ENCODE measurements at places on chromosomes 3 and 15.

DNA sequence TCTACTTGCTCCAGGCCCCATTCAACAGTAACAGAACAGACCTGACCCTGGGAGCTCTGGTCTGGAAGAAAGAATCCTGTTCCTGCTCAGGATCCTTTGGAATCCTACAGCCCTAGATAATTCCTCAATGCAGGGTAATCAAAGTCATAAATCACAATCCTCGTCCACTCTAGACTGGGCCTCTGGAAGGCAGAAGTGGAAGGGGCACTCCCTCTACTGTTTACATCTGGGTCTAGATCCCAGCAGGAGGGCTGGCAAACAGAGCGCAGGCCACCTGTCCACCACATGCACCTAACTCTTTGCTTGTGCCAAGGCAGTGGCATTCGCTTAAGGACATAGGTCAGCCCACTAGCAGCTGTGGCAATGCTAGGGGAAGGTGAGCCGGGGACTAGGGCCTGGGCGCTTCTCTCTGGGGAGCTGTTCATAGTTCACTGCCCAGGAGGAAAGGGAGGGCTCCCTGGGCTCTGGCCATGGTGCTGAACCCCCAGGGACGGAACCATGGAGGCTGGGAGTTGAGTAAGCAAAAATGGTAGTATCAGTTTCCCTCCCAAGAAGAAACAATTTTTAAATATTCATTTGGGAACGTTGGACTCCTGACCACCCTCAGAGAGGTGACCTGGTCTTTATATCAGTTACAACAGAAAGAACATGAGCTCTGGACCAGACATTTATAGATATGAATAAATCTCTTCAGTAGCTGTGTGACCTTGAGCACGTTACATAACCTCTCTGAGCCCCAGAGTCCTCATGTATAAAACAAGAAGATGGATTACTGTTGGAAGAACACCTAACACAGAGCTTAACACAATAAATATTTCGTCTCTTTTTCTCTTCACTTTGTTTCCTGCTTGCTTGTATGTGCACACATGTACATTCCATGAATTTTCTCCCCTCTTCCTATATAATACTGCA, 90.2 kb downstream of the NTRK3 start:
- H3K36me3 ChIP-seq, result no peaks in the 10 kb centered on the region
- DNase-seq, result no peak
- H3K27me3 ChIP-seq, result no peaks in the 10 kb centered on the region

DNA sequence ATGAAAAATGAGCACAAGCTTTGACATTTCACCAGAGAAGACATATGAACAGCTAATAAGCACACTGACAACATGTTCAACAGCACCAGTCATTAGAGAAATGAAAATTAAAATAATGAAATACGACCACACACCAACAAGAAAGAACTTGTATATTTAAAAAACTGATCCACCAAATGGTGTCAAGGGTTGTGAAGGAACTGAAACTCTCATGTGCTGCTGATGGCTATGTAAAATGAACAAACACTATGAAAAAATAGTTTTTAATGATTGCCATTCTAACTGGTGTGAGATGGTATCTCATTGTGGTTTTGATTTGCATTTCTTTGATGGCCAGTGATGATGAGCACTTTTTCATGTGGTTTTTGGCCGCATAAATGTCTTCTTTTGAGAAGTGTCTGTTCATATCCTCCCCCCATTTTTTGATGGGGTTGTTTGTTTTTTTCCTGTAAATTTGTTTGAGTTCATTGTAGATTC, 193.8 kb downstream of the SCAPER start:
- no peaks in the 10 kb centered on the region for H3K36me3 ChIP-seq
- H3K4me3 ChIP-seq, result no peak overlapping the region
- no peak overlapping the region for H3K27ac ChIP-seq
- no peaks in the 10 kb centered on the region for H3K4me1 ChIP-seq

- peaks cover under 1% of the 10 kb centered on the region for H3K36me3 ChIP-seq
- DNase-seq, result no peak
- H3K4me1 ChIP-seq, result peaks cover 9% of the 10 kb centered on the region
- H3K27ac ChIP-seq, result peak overlapping the region; percentile 75
- H3K4me3 ChIP-seq, result peak overlapping the region; percentile 61
Observed at GRCh38 chr15:69462030-69462492, 9.4 kb downstream of the RPLP1 start.

DNA sequence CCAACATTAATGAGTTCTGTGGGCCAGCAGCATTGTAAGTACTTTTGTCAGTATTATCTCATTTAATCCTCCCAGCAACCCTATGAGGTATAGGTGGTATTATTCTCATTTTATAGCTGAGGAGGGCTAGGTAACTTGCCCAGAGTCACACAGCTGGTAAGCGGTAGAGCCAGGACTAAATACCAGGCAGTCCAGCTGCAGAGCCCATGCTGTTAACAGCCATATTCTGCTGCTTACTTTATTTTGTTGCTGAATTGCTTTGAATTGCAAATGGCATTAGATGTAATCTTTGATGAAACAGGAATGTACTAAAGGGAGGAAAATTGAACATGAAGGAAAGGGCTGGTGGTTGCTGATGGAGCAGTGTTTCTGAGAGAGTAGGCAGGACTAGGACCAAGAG, 19.6 kb downstream of the OXNAD1 start:
- no peaks in the 10 kb centered on the region for H3K36me3 ChIP-seq
- H3K27me3 ChIP-seq, result no peaks in the 10 kb centered on the region
- no peak for DNase-seq
- no peak overlapping the region for H3K27ac ChIP-seq

DNA sequence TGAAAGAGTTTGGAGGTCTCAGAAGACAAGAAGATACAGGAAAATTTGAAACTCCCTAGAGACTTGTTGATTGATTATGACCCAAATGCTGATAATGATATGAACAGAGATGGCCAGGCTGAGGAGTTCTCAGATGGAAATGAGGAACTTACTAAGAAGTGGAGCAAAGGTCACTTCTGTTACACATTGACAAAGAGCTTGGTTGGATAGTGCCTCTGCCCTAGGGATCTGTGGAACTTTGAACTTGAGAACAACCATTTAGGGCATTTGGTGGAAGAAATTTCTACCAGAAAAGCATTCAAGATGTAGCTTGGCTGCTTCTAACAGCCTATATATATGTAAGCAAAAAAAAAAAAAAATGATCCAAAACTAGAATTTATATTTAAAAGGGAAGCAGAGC, 48.9 kb upstream of the NAALADL2 start:
- H3K4me1 ChIP-seq, result no peaks in the 10 kb centered on the region
- H3K36me3 ChIP-seq, result no peaks in the 10 kb centered on the region
- DNase-seq, result no peak
- H3K27me3 ChIP-seq, result no peaks in the 10 kb centered on the region
- no peak overlapping the region for H3K27ac ChIP-seq

DNA sequence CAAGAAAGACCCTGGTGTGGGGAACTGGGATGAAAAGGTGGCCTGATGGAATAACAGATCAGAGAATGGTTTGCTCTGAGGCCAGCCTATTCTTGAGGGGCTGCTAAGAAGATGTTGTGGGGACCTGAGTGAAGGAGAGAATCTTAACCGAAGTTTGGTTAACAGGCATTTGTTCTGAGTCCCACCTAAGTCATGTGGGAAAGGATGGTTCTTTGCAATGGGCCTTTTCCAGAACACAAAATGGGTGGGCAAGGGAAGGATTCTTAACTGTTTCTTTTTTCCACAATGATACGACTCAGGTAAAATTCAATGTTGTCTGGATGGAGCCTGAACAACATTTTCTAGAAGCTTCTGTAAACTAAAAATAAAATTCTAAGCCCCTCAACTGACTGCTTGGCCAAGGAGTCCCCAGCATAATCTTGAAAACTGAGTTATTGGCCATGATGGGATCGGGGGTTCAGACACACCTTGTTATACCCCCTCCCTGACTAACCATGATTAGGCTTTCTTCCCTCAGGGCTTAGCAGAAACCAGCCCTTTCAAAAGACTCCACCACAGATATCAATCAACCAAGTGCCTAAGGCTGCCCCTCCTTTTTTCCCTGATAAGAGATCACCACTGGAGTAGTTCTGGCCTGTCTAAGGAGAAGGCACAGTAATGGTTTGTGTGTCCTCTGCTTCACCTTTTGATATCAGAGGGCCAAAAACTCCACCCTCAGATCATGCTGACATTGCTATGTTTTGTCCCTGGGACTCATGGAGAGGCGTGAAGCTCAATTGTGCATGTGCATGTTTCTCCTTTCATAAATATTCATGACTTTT, 30.1 kb downstream of the SCN11A start:
- H3K36me3 ChIP-seq, result no peaks in the 10 kb centered on the region
- no peaks in the 10 kb centered on the region for H3K4me1 ChIP-seq
- peaks cover 3% of the 10 kb centered on the region for H3K27me3 ChIP-seq

- DNase-seq, result no peak
- no peak overlapping the region for H3K27ac ChIP-seq
Observed at GRCh38 chr3:153084431-153084830, 77.6 kb upstream of the RAP2B start.

GRCh38 chr3:127799476-127800222, 22.7 kb downstream of the MGLL start:
- no peak overlapping the region for H3K27ac ChIP-seq
- no peak for DNase-seq
- H3K4me3 ChIP-seq, result no peak overlapping the region

GRCh38 chr3:11199902-11200845, 45.9 kb downstream of the HRH1 start:
- H3K4me1 ChIP-seq, result no peaks in the 10 kb centered on the region
- DNase-seq, result no peak
- H3K27me3 ChIP-seq, result no peaks in the 10 kb centered on the region

DNA sequence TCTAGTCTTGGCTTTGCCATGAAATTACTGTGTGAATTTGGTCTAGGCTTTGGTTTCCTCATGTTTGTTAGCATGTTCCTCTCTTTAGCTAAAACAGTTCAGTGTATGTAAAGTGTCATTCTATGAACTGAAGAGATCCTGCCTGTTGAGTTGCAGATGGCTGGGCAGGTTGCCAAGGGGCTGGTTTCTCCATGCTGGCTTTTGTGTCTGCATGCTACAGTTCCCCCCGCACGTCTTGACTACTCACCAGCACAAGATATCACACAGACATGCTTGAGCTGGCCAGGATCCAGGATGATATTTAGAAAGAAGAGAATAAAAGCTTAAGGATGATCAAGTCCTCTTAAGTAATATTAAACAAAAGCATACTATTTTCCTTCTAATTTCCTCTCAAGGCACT, 90.2 kb downstream of the CERS3 start:
- H3K27ac ChIP-seq, result no peak overlapping the region
- H3K4me1 ChIP-seq, result no peaks in the 10 kb centered on the region
- DNase-seq, result no peak
- H3K36me3 ChIP-seq, result no peaks in the 10 kb centered on the region
- no peak overlapping the region for H3K4me3 ChIP-seq

DNA sequence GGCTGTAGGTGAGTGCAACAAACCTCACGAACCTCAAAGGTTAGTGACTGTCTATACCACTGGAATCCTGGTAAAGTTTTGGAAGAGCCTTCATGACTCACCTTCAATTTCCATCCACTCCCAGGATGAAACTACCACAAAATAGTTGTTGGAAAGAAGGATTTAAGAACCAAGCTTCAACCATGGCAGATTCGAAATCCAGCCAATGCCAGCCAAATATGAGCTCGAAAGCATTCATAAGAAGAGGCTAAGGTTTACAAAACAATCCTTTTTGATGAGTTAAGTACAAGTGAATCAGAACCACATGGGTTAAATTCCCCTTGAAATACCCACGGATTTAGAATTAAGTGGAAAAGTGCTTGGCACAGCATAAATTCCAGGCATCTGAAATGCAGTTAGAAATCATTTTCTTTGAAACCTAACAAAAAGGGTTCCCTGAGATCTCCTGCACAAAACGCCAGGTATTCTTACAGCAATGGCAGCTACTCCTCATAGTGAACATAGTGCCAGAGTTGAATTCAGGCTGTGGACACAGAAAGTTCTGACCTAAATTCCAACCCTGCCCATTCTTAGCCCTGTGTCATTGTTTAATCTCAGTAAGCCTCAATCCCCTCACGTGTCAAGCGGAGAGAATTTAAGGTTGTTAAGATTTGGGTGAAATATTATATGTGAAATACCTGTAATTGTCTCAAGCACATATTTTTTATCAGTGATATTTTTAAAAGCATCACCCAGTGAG, 89.2 kb downstream of the FBN1 start:
- H3K36me3 ChIP-seq, result no peaks in the 10 kb centered on the region
- no peak overlapping the region for H3K4me3 ChIP-seq
- no peak for DNase-seq
- no peak overlapping the region for H3K27ac ChIP-seq

- no peak for DNase-seq
- H3K27ac ChIP-seq, result no peak overlapping the region
- no peak overlapping the region for H3K4me3 ChIP-seq
- H3K36me3 ChIP-seq, result no peaks in the 10 kb centered on the region
Observed at GRCh38 chr3:18066899-18067582, 324.6 kb upstream of the TBC1D5 start.

DNA sequence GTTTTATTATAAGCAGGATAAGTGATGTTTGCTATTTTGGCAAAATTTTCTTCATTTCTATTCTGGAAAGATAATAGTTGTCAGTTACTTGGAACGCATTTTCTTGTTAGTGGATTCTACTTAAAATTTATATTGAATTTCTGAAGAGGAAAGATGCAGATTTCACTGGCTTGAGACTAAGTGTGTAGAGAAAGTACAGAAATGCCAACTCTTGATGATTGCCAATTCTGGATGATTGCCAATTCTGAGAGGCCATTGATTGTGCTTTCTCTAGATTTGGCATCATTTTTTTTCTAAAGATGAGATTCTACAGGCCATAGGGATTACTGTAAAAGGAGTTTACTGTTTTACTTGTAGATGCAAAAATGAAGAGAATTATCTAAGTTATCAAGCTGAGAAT, 58.9 kb upstream of the CNTN3 start:
- H3K27ac ChIP-seq, result no peak overlapping the region
- no peak for DNase-seq
- H3K4me3 ChIP-seq, result no peak overlapping the region
- H3K27me3 ChIP-seq, result no peaks in the 10 kb centered on the region
- H3K4me1 ChIP-seq, result no peaks in the 10 kb centered on the region
- no peaks in the 10 kb centered on the region for H3K36me3 ChIP-seq

- H3K36me3 ChIP-seq, result no peaks in the 10 kb centered on the region
- no peak overlapping the region for H3K27ac ChIP-seq
- H3K4me1 ChIP-seq, result no peaks in the 10 kb centered on the region
Observed at GRCh38 chr15:87850916-87851315, 405.6 kb downstream of the NTRK3 start.

DNA sequence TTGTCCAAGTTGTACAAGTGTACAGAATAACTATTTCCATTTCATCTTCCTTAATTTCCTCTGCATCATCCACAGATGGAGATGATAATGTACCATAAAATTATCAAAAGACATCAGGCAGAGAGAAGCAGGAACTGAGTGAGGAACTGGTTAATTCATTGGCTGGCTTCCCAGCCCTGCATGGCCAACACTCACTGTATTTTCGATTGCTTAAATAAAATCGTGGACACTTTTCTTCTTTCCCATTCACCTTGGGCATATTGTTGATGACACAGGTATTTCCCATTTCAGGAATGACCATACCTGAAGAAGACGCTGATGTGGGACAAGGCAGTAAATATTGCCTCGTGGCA, 144.2 kb upstream of the ABHD17C start:
- H3K4me3 ChIP-seq, result no peak overlapping the region
- no peaks in the 10 kb centered on the region for H3K4me1 ChIP-seq
- no peaks in the 10 kb centered on the region for H3K36me3 ChIP-seq
- DNase-seq, result no peak
- H3K27ac ChIP-seq, result no peak overlapping the region
- H3K27me3 ChIP-seq, result no peaks in the 10 kb centered on the region
